Omental fat pad (tissue), 4 donors: ENCODE measurements at places on chromosomes 4 and X. TPM values are rescaled to one million over a fixed set of nuclear protein-coding genes. Genes with fewer than 3 reads are reported as not detected.

GRCh38 chr4:125773502-125773901 is 458.7 kb downstream of the FAT4 start:
- DNase-seq: no peak

DNA sequence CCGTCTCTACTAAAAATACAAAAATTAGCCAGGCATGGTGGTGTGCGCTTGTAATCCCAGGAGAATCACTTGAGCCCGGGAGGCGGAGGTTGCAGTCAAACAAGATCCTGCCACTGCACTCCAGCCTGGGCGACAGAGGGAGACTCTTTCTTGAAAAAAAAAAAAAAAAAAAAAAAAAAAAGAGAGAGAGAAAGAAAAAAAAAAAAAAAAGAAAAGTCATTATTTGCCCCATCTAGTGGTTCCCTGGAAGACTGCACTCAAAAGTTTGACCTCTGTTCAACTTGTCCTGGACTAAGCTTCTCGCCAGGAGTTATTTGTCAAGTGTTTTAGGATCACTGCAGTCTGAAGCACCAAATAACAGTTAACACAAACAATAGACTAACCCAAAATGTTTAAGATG is 45.3 kb upstream of the KCTD8 start:
- no peak for DNase-seq

The CDX4 gene
- not detected for total RNA-seq

The ZDHHC15 gene
- 1.1 TPM for total RNA-seq

GRCh38 chr4:36704289-36704688 is 422.9 kb downstream of the DTHD1 start:
- no peak for DNase-seq

The TENM3 gene
- total RNA-seq: 47.2 TPM

The NSUN7 gene
- 6.0 TPM for total RNA-seq

GRCh38 chrX:11119313-11119943 is 8.3 kb downstream of the HCCS start:
- DNase-seq: no peak

DNA sequence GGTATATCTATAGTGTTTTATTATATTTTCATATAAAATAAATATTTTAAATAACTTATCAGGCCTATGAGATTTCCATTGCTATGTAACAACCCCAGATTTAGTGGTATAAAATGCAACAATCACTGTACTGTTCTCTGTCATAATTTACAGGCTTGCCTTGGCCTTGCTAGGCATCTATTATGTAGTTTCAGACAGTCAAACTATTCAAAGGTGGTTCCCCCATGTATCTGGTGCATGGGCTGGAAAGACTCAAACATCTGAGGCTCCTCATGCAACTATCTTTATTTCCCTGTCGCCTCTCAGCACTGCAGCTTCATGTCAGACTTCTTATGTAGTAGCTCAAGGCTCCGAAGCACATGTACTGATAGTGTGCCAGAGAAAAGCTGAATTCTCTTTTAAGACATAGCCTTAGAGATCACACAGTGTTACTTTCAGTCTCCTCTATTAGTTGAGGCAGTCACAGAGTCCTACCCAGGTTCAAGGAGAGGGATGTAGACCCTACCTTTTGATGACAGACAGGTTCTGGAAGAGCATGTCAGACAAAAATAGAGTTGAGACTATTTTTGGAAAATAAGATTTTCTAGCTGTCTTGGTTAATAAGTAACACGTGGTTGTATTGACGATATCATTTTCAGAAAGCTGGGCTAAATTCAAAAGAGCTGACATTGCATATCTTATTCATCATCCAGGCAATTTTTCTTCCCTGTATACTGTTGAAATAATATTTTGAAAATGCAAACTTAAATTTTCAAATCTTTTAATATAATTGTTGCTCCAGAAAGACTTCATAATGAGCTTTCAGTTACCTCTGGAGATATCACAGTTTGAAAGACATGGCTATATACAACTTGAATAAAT is 19.4 kb downstream of the MTTP start:
- DNase-seq: no peak

The NAT8L gene
- 15.9 TPM for total RNA-seq

The GPRIN3 gene
- total RNA-seq: 18.1 TPM

GRCh38 chr4:150366487-150366999 is 215.4 kb upstream of the MAB21L2 start:
- DNase-seq: no peak

- DNase-seq: no peak
These were observed 67.5 kb upstream of the GPR34 start for GRCh38 chrX:41621222-41621723.

The AREG gene
- 202 TPM for total RNA-seq

DNA sequence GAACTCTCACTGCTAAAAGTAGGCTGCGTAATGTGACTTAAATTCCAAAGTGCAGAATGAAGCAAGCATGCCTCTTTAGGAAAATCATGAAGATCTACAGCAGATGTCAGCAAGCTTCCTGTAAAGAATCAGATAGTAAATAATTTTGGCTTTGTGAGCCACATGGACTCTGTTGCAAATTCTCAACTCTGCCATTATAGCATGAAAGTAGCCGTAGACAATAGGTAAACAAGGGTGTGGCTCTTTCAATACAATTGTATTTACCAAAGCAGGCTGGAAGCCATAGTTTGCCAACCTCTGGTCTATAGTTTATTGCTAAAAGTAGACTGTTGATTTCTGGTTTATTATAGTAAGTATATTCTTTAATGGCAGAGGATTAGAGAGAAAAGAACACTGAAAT is 80.3 kb upstream of the FAM9B start:
- DNase-seq: no peak

The UGDH gene
- total RNA-seq: 93.5 TPM

DNA sequence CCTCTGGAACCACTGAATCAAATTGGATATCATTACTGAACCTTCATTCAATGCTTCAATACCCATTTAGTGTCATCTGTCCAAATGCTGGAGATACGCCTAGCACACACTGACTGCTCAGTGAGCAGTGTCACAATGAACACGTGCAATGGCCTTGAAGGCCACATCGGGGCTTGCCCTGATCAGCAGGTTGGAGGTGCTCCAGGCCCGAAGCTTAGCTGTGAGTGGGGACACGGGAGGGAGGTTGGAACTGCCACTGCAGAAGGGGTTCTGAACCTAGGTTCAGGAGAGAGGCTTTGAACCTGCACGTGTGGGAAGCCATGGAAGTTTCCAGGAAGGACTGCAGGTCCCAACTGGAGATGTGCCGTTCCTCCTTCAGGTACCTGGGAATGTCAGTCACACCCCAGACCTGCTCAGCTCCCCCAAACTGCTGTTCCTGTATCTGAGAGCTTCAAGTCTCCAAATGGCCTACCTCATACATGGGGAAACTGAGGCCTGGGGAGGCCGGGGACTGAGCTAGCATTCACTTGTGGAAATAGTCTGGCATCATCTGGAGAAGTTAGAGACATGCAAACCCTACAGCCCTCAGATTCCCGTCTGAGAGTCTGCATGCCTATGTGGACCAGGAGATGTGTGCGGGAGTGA is 1.9 kb upstream of the WAS start:
- DNase-seq: no peak

The S100G gene
- total RNA-seq: not detected

DNA sequence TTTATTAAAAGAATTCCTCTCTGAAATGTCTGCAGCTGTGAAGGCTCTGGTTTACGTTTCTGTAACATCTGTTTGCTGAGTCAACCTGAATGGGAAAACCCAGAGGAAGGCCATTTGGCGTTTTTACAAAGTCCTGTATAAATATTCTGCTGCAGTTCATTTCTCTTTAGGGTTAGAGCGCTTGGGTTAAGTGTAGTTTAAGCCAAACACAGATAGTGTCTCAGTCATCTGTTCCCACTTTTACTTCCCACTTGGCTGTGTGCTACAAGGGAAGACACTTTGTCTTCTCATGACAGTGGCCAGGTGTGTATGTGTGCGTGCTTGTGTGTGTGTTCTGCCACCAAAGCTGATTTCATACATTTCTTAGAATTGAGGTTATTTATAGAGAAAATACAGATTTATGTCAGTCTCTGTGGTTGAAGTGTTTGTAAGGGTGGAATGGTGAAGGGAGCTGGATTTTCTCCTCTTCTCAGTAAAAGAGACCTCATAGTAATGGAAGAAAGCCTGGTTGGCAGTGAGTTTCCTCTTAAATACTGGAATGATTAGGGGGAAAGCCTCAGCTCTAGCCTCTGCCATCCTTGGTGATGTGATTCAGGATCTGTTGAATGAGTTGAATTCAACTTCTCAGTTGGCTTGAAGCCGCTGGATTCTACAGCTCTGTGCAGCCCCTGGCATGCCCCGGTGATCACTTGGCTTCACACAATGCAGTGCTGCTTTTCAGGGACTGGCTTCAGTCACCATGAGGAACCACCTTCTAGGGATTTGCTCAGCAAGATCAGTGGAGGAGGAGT is 50.6 kb downstream of the JADE1 start:
- DNase-seq: no peak
